ENCODE measurements at places on chromosomes 13 and 19. TPM values are rescaled to one million over a fixed set of nuclear protein-coding genes. Genes with fewer than 3 reads are reported as not detected.

DNA sequence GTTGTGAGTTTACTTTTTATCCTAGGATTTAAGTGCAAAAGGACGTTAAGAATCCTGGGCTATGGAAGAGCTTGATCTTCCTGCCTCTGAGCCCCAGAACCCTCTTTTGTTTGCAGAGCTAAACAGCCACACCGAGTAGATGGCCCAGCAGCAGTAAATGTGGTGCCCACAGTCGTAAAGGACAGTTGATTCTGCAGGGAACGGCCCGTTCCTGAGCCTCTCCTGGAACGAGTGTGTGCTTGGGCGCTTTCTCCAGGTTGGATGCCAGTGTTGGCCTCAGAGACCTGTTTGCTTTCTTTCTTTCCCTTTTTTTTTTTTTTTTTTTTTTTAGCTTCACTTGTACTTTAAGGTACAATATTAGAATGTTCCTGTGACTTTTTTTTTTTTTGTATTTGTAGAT is 41.7 kb downstream of the SPATA13 start:
- no peak for DNase-seq

DNA sequence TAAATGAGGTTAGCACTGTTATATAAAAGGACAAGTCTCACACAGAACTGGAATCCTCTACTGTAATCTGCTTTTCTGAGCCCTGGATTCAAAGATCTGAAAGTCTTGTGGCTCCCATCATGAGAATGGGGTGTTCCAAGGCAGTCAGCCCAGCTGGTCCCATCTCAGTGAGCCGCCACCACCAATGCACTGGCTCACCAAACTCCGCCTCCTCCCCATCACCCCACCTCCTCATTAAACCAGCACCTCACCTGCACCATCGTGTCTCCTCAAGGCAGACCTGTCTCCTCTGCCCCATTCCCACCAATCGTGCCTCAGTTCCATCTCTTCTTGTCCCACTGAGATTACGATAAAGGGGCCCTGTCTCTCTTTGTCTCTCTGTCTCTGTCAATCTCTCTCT is 166.7 kb downstream of the USP12 start:
- no peak for DNase-seq

DNA sequence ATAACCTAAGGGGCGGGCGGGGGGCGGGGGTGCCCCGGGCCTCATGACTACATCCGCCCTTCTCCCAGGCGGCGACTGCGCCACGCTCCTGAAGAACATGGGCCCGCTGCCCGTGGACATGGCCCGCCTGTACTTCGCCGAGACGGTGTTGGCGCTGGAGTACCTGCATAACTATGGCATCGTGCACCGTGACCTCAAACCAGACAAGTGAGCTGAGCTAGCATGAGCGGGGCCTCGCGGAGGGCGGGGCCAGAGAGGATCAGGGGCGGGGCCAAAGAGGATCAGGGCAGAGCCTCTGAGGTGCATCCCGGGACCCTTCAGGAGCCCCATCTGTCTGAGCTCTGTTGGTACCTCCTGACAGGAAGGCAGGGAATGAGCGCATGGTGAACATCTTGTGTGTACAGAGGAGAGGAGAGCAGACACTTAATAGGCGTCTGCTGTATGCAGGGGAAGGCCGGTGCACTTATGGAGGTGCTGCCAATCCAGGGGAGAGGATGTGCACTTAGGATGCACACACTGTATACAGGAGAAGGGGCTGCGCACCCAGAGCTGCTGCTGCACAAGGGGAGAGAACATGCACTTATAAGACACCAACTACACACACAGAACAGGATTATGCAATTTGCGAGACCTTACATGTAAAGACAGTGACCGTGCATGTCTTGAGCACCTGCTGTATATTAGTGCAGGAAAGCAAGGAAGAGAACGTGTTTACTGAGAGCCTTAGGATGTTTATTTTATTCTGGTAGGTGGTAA is 20.9 kb upstream of the PIK3R2 start:
- no peak for DNase-seq

DNA sequence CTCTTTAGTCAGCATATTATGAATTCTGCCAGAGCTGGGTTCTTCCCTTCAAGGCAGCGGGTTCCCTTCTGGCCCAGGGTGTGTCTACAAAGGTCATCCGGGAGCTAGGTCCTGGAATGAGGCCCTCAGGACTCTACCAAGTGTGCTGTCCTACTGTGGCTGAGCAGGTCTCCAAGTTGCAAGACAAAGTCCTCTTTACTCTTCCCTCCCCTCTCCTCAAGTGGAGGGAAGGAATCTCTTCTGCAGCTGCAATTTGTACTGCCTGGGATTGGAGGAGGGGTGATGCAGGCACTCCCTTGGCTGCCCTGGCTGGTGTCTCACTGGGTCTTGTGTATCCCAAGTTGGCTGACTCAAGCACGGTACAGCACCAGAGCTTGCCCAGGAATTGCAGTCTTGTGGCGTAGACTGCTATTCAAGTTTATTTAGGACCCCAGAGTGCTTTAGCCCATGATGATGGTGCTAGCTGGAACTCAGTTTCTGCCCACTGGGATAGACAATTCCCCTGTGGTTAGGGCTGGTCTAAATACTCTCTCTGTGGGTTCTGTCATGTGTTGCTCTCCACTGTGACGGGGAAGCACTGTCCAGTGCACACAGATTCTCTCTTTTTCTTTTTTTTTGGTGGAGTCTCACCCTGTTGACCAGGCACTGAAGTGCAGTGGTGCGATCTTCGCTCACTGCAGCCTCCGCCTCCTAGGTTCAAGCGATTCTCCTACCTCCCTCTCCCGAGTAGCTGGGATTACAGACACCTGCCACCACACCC is 28.5 kb downstream of the RFC3 start:
- no peak for DNase-seq

- no peak for DNase-seq
Observed at GRCh38 chr13:79340490-79340889, 65.6 kb downstream of the RBM26 start.

Gene CFD
- total RNA-seq, result 35.1 TPM

Gene ZNF844
- total RNA-seq, result 28.1 TPM

Measured in kidney (tissue), 22 donors.